Stimulated activated CD4-positive, alpha-beta T cell treated with anti-CD3 and anti-CD28 coated beads, Interleukin-12 subunit alpha, Interleukin-12 subunit beta, amount 100 ng/mL, for 4 hours (primary cell): ENCODE measurements at places on chromosomes 12 and 14.

DNA sequence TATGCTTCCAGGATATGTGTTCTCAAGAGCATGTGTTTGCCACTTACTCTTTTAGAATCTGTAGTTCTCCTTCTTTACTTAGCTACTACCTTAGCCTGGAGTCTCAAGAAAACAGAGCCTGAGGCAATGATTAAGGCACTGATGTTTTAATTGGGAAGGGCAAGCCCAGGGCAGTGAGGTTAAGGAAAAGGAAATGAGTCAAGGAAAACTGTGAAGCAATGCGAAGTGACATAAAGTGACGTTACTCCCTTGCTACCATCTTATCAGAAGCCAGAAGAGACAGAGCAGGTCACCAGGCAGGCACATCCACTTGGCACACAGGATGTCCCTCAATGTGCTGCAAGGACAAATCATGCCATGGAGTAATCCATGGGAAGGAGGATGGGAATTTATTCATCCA is 11.3 kb upstream of the EML5 start:
- DNase-seq = no peak

DNA sequence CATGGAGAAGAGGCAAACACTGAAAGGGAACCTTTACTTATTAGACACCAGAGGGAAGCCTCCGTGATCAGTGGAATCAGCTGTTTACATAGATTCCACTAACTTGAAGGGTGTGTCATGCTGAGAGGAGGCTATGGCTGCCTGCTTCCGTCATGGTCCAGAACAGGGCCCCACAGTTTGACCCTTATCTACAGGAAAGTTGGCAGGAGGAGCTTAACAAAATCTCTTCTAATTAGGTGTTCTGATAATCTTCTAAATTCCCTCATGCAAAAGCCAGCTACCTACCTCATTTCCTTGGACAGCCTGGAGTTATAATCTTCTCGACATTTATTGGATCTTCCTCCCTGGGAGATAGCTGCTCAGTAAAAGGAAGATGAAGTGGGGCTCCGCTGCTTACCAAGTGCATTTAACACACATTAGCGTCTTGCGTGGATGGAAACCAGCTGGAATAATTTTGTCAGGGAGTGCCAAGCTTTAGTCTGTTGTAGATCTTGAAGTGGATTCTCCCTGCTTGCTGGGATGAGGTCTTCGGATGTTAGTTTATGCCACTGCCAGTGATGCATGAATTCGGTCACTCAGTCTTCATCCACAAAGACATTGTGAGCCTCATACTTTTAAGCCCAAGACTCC is 171.0 kb downstream of the PAH start:
- no peak for DNase-seq

DNA sequence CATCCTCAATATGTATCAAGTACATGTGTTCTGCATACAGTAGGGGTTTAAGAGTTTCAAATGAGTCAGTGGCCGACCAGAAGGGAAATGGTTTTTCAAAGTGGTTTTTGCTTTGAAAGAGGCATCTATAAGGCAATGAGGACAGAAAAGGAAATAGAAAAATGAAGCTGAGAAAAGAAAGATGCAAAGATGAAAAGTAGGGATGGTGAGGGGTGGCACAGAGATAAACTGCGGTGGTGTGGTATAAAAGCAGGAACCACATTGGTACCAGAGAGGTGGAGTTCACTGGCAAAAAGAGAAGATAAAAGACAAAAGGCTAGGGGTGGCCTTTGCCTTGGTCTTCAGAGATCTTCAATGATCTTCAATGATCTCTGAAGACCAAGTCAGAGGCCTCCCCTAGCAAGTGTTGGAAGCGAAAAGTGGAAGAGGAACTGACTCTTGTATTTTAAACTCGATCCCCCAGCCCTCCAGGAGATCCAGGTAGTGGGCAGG is 144.0 kb upstream of the KRR1 start:
- DNase-seq = no peak

- no peak for DNase-seq
Measured at GRCh38 chr14:89294060-89294459, 123.0 kb downstream of the FOXN3 start.

DNA sequence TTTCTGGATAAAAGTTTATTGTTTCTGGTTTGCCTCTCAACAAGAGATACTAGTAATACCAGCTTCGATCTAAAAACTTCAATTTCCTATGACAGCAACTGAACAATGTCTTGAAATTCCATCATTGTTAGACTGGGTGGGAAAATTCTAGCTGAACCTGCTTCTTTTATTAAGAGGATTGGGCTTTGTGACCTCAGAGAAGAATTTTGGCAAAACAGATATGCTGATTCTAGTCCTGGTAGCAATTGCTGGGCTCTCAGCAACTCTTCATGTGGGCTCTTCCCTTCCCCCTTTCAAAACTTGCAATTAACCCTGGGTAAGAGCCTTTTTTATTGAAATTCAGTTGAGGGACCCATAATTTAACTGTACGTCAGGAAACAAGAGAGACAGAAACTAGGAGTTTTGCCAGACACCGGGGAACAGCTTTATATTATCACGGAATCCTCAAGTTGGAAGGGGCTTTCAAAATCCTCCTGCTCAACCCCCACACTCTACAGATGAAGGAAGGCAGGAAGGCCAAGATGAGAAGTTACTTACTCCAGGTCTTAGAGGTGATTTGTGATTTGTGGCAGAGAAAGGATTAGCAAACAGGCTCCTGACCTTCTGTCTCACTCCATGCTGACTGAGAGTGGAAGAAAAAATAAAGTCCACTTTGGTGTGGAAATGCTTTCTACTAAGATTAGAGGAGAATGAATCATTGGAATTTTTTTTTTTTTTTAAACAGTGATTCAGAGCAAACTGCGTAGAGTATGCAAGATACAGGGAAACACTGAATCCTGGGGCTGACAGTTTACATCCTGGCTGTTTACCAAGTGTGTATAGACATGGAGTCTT is 239.0 kb upstream of the ATP2B1 start:
- DNase-seq = no peak

GRCh38 chr12:94100211-94100627 is 48.2 kb upstream of the PLXNC1 start:
- peak; percentile 5 for DNase-seq

DNA sequence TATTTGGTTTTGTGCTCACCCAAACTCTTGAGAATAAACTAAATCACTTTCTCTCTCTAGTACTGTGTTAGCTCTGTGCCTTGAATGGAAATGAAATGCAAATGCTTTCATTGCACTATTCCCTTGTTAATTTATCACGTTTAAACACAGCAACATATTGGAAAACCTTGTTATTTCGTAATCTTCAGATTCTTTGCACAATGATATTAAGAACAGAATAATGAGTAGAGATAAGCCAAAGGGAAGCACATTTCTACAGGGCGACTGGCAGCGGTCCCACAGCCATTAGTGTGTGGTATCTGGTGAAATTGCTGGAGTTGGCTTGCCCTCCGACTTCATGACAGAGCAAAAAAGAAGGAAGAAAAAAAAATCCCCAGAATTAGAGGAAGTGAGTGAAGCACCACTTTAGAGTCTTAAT is 166.1 kb upstream of the E2F7 start:
- DNase-seq = no peak

- no peak for DNase-seq
Measured at GRCh38 chr14:79118291-79118690, 948.1 kb downstream of the NRXN3 start.

DNA sequence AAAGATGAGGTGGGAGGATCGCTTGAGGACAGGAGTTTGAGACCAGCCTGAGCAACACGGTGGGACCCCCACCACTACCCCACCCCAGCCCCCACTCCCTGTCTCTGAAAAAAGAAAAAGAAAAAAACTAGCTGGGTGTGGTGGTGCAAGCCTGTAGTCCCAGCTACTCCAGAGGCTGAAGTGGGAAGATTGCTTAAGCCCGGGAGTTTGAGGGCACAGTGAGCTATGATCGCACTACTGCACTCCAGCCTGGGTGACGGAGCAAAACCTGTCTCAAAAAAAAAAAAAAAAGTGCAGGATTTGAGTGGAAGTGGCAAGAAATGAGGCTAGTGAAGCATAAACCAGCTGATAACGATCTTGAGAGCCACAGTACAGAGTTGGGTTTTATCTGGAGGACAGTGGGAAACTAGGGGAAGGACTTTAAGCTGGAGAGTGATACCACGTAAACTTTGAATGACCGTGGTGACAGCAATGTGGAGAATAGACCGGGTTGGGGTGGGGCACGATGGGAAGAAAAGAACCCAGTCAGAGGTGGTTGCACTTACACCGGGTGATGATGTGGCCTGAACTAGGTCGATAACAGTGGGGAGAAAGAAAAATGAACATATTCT is 85.3 kb downstream of the TMEM260 start:
- DNase-seq = no peak

DNA sequence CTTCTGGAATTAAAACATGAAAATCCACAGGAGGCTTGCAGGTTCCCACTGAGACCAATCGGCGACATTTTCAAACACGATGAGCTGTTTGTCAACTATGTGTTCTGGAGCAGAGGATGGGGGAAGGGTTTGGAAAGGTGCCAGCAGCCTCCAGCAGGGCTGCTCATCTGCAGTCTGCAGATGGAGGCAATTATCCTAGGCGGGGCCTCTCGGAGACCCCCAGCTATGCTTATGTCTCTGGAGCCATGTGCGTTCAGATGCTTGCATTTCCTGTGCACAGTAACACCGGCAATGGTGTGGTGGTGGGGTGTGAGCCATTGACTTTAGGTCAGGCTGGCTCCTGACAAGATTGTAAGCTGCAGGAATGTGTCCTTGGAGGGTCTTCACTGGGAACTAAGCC is 51.7 kb downstream of the RPH3A start:
- DNase-seq = no peak

- DNase-seq = no peak
Measured at GRCh38 chr14:105152794-105153241, 15.8 kb downstream of the JAG2 start.

- no peak for DNase-seq
Measured at GRCh38 chr12:3667485-3667884, 85.4 kb downstream of the CRACR2A start.

DNA sequence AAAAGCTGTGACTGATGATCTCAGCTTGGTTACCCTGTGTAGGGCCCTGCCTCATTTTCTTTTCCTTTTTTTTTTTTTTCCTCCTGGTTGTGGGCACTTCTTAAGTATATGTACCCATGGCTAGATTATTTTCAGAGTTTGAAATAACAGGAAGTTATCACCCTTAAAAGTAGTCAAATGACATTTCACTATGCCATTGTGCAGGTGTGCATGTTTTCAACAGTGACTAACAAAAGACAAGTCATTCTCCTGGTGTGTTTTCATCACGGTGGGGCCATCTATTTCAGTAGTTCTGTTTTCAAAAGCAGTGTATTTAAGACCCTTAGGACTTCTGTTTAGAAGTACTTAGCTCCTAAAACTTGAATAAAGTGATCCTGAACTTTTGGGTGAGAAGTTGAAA is 15.0 kb downstream of the GABARAPL1 start:
- no peak for DNase-seq

GRCh38 chr14:24167469-24168114 is 4.3 kb upstream of the REC8 start:
- DNase-seq = no peak

GRCh38 chr14:29721586-29721985 is 206.1 kb downstream of the PRKD1 start:
- DNase-seq = no peak

DNA sequence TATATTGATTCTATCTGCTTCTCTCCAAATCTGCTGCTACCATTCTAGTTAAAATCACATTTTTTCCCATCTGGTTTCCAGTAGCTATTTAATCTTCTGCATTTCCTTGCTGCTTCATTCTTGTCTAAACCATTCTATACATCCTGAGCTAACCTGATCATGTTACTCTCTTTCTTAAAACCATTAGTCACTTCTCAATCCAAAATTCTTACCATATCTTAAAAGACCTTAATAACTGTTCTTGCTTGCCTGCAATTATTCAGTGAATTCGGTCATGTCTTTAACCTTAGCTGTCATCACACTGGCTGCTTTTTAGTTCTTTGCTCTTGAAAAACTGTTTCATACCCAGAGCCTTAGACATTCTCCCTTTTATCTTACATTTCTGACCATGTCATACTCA is 56.4 kb upstream of the PZP start:
- DNase-seq = no peak
